ENCODE measurements at places on chromosomes 2 and 18.
A peak's percentile ranks its signal among the peaks of the same experiment; 100 is the strongest.

- no peaks in the 10 kb centered on the region for H3K36me3 ChIP-seq
- no peaks in the 10 kb centered on the region for H3K27me3 ChIP-seq
- H3K4me3 ChIP-seq = no peak overlapping the region
- DNase-seq = peak; percentile 35
These were observed 147.8 kb upstream of the ERBB4 start for GRCh38 chr2:212686285-212686895.

GRCh38 chr2:25632396-25632795 lies 41.0 kb downstream of the DTNB start:
- H3K27ac ChIP-seq = no peak overlapping the region
- DNase-seq = no peak
- peaks cover 2% of the 10 kb centered on the region for H3K4me1 ChIP-seq
- no peak overlapping the region for H3K4me3 ChIP-seq

- peak overlapping the region; percentile 98 for H3K27ac ChIP-seq
- DNase-seq = no peak
- H3K4me3 ChIP-seq = no peak overlapping the region
- H3K4me1 ChIP-seq = peaks cover 74% of the 10 kb centered on the region
- no peaks in the 10 kb centered on the region for H3K36me3 ChIP-seq
- no peaks in the 10 kb centered on the region for H3K27me3 ChIP-seq
These were observed 73.9 kb downstream of the TGOLN2 start for GRCh38 chr2:85253890-85254289.

- peaks cover 1% of the 10 kb centered on the region for H3K27me3 ChIP-seq
- H3K4me1 ChIP-seq = peaks cover 42% of the 10 kb centered on the region
- H3K4me3 ChIP-seq = peak within 1 kb of the TSS; percentile 95
These were observed at the start of gene CYP26B1 for GRCh38 chr2:72147303-72147971. Gene CYP26B1, minus strand, starts transcription at chr2:72147862. Its CDS starts 28 bp downstream, at chr2:72147834.

- peaks cover 14% of the 10 kb centered on the region for H3K27me3 ChIP-seq
- H3K27ac ChIP-seq = no peak overlapping the region
- no peaks in the 10 kb centered on the region for H3K36me3 ChIP-seq
These were observed 11.6 kb upstream of the BOK start for GRCh38 chr2:241546771-241547498.

GRCh38 chr18:47263430-47264307 lies 12.2 kb upstream of the SKOR2 start:
- peaks cover 3% of the 10 kb centered on the region for H3K36me3 ChIP-seq
- no peak overlapping the region for H3K4me3 ChIP-seq
- no peaks in the 10 kb centered on the region for H3K4me1 ChIP-seq
- peaks cover 99% of the 10 kb centered on the region for H3K27me3 ChIP-seq

DNA sequence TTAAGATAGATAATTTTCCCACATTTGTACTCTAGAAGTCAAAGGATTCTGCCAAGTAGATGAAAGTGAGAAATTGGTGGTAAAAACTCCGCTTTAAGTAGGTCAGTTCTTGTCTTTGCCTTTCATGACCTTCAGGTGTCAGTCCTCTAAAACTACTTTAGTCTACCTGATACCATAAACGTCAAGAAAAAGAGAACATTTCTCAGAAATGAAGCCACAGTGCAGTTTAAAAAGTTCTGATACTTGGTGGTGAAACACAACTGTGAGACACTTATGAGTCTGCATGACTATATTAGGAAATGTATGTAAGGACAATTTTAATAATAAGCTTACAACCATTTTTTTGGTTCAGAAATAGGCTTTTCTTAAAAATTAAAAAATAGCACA lies 583.3 kb downstream of the SATB2 start:
- H3K4me3 ChIP-seq = no peak overlapping the region
- DNase-seq = no peak
- no peaks in the 10 kb centered on the region for H3K4me1 ChIP-seq

DNA sequence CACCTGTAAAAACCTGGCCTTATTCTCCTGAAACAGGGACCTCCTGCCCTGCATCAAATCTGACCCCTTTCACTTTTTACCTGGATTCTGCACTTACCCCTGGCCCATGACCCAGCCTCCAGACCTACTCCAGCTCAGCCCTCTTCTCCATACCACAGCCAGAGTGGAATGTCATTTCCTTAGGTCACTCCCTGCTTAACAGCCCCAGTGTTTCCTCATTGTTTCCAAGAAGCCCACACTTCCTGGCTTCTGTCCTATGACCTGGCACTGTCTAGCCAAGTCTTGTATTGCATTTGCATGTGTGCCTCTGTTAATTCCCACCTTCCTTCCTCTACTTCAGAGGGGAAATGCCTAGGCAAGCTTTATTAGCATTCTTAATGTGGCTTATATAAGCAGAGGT lies 51.4 kb upstream of the TRIB2 start:
- no peaks in the 10 kb centered on the region for H3K4me1 ChIP-seq
- H3K27ac ChIP-seq = no peak overlapping the region
- H3K4me3 ChIP-seq = no peak overlapping the region
- no peaks in the 10 kb centered on the region for H3K27me3 ChIP-seq
- no peaks in the 10 kb centered on the region for H3K36me3 ChIP-seq

GRCh38 chr2:94994063-94994913 lies 31.2 kb upstream of the MAL start:
- H3K27ac ChIP-seq = no peak overlapping the region
- no peak overlapping the region for H3K4me3 ChIP-seq
- DNase-seq = no peak
- no peaks in the 10 kb centered on the region for H3K36me3 ChIP-seq
- peaks cover 58% of the 10 kb centered on the region for H3K27me3 ChIP-seq

- H3K27me3 ChIP-seq = no peaks in the 10 kb centered on the region
- H3K27ac ChIP-seq = no peak overlapping the region
These were observed 46.0 kb downstream of the COX7A2L start for GRCh38 chr2:42314892-42315468.

- H3K36me3 ChIP-seq = no peaks in the 10 kb centered on the region
- no peak for DNase-seq
- no peak overlapping the region for H3K4me3 ChIP-seq
- H3K27ac ChIP-seq = peak overlapping the region; percentile 87
These were observed 31.7 kb upstream of the MAP4K3 start for GRCh38 chr2:39468579-39469451.

- H3K4me1 ChIP-seq = no peaks in the 10 kb centered on the region
- DNase-seq = no peak
- H3K36me3 ChIP-seq = peaks cover 3% of the 10 kb centered on the region
- H3K27ac ChIP-seq = no peak overlapping the region
- no peak overlapping the region for H3K4me3 ChIP-seq
These were observed 377.8 kb downstream of the LRATD1 start for GRCh38 chr2:15010346-15010745.

- H3K4me3 ChIP-seq = no peak overlapping the region
- H3K27ac ChIP-seq = no peak overlapping the region
- no peak for DNase-seq
These were observed 39.8 kb upstream of the SMIM21 start for GRCh38 chr18:75467281-75467795.

GRCh38 chr18:60663060-60663989 lies 290.8 kb upstream of the MC4R start:
- H3K4me3 ChIP-seq = no peak overlapping the region
- H3K4me1 ChIP-seq = no peaks in the 10 kb centered on the region
- no peak for DNase-seq
- peaks cover 8% of the 10 kb centered on the region for H3K27me3 ChIP-seq

DNA sequence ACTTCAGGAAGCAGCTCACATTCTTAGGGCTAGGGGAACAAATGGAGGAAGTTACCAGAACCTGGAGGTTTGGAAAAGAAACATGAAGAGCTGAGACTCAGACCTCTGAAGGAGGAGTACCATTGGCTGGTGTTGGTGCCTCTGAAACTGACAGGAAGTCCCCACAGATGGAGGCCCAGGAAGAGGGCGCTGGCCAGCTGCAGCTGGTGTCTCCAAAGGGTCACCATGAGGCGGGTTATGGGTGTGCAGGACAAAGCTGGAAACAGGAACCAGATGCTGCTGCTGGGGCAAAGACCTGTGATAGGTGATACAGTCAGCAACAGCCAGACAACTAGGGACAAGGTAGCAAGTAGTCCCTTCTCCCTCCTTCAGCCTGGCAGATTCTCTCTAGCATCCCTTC lies 136.5 kb upstream of the SERPINE2 start:
- no peak overlapping the region for H3K27ac ChIP-seq
- peaks cover 22% of the 10 kb centered on the region for H3K4me1 ChIP-seq
- H3K4me3 ChIP-seq = no peak overlapping the region
- H3K36me3 ChIP-seq = no peaks in the 10 kb centered on the region

DNA sequence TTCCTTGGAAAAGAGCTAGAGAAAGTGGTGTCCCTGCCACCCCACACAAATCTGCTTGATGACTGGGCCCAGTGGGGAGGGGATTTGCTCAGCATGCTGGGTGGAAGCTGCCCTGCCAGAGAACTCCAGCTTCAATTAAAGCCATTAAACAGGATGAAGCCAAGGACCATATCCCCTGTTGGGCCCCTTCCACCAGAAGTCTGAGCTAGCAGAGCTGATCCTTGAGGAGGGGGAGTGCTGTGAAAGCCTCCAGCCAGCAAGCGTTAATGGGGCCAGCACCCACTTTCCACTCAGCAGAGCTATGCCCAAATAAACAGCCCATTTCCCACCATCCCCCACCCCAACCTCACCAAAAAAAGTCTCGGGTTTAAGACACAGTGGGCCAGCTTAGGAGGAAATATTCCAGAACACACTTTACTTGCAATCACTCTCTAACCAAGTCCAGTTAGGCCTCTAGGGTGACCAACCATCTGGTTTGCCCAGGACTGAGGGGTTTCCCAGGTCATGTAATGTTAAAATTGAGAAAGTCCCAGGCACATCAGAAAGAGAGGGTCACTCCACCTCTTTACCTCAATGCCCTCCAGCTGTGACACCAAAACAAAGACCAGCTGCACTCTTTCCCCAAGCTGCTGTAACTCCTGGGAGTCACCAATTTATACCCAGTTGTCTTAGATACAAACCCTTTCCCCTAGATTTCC lies 132.3 kb downstream of the FOXI3 start:
- no peak overlapping the region for H3K4me3 ChIP-seq
- peaks cover 2% of the 10 kb centered on the region for H3K27me3 ChIP-seq
- no peak overlapping the region for H3K27ac ChIP-seq
- peaks cover 2% of the 10 kb centered on the region for H3K4me1 ChIP-seq
- no peak for DNase-seq

DNA sequence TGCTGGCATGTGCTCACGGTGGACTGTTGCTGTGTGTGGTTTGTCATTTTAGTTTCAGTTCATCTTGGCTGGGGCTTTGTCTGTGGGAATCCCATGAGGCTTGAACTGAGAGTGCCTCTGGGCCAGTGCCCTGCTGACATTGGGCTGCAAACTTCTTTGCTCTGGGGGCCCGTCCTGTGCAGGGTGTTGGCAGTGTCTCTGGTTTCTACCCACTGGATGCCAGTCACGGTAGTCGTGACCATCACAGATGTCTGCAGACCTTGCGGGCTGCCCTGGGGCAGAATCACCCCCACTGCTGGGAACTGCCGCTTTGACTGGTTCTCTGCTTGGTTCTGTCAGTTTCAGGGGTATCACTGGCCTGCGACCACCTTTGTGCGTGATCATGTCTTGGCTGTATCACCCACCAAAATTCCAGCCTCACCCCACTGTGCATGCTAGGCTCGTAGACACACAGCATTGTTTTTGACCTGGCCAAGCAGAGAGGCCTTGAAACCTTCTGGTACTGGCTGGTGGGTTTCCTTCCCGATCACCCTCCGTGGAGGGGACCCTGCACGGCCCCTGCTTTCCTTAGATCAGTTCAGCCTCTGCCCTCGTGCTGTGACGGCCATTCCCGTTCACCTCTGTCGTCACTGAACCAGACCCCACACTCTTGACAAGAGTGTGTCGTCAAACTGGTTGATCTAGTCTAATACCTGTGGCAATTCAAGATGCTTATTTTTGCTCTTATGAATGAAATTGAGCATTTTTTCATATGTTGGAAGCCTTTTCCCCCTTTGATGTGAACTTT lies 57.6 kb downstream of the KCNG2 start:
- DNase-seq = no peak
- H3K36me3 ChIP-seq = no peaks in the 10 kb centered on the region
- H3K4me1 ChIP-seq = peaks cover 18% of the 10 kb centered on the region
- no peak overlapping the region for H3K4me3 ChIP-seq
- peaks cover 11% of the 10 kb centered on the region for H3K27me3 ChIP-seq
- H3K27ac ChIP-seq = peak overlapping the region; percentile 17

- H3K4me3 ChIP-seq = no peak overlapping the region
- H3K36me3 ChIP-seq = no peaks in the 10 kb centered on the region
- H3K27me3 ChIP-seq = no peaks in the 10 kb centered on the region
- H3K4me1 ChIP-seq = no peaks in the 10 kb centered on the region
- no peak overlapping the region for H3K27ac ChIP-seq
These were observed 69.6 kb upstream of the FAM237A start for GRCh38 chr2:206572725-206573124.

GRCh38 chr2:43127208-43127940 lies 99.0 kb downstream of the ZFP36L2 start:
- no peaks in the 10 kb centered on the region for H3K36me3 ChIP-seq
- H3K4me1 ChIP-seq = peaks cover 46% of the 10 kb centered on the region
- no peak overlapping the region for H3K4me3 ChIP-seq
- no peak for DNase-seq

DNA sequence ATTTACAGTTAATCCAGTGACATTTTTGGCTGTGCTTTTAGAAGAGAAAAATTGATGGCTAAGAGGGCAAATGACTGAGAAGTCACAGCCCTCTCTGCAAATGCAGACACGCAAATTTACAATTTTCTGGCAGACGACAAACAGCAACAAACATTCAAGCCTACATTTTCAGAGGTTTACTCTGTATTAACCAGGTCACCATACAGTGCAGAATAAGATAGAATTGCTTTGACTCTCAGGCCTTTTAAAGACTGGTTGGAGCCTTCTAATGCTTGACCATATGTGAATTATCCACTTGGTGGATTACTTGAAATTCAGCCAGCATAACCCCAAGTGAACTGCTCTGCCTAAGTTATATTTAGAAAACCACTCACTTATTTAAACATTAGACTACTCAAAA lies 280.9 kb upstream of the STON1 start:
- H3K27me3 ChIP-seq = no peaks in the 10 kb centered on the region
- H3K4me1 ChIP-seq = peaks cover 11% of the 10 kb centered on the region
- peak overlapping the region; percentile 65 for H3K27ac ChIP-seq
- no peak overlapping the region for H3K4me3 ChIP-seq
- no peaks in the 10 kb centered on the region for H3K36me3 ChIP-seq
- no peak for DNase-seq

DNA sequence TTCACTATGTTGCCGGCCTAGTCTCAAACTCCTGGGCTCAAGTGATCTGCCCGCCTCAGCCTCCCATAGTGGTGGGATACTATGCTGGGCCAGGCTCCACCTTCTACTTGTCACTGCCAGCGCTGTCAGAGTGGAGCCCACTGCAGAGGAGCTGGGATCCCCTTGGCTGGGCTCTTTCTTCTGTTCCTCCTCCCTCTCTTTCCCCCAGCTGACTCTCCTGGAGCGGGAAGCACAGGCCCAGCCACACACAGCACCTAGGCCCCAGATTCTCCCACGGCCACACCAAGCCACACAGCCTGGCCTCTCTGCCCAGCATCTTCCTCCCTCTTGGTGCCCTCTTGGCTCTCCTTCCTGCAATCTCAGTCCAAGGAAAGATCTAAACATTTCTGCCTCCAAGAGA lies 3.7 kb upstream of the GAREM2 start:
- H3K36me3 ChIP-seq = no peaks in the 10 kb centered on the region
- peaks cover 17% of the 10 kb centered on the region for H3K27me3 ChIP-seq
- H3K27ac ChIP-seq = no peak overlapping the region
- H3K4me3 ChIP-seq = no peak overlapping the region
- peaks cover 3% of the 10 kb centered on the region for H3K4me1 ChIP-seq

GRCh38 chr18:32275221-32275620 lies 85.4 kb downstream of the MEP1B start:
- H3K27me3 ChIP-seq = no peaks in the 10 kb centered on the region
- peaks cover 3% of the 10 kb centered on the region for H3K36me3 ChIP-seq
- H3K4me1 ChIP-seq = no peaks in the 10 kb centered on the region
- no peak overlapping the region for H3K27ac ChIP-seq
- no peak for DNase-seq
- no peak overlapping the region for H3K4me3 ChIP-seq

GRCh38 chr2:32691678-32692077 lies 63.8 kb downstream of the TTC27 start:
- H3K4me3 ChIP-seq = no peak overlapping the region
- no peaks in the 10 kb centered on the region for H3K27me3 ChIP-seq
- H3K36me3 ChIP-seq = no peaks in the 10 kb centered on the region
- H3K27ac ChIP-seq = no peak overlapping the region
